Cardiac muscle cell (in vitro differentiated cells and primary cell): ENCODE measurements at places on chromosomes 1 and 21. TPM values are rescaled to one million over a fixed set of nuclear protein-coding genes. Genes with fewer than 3 reads are reported as not detected.

The OPRD1 gene
- polyA plus RNA-seq: 0.02 and 0.13 TPM in 2 replicates

The ICOSLG gene
- polyA plus RNA-seq: 0.30 TPM in 1 of 2 replicates, not detected in the other

The VCAM1 gene
- polyA plus RNA-seq: 443 and 806 TPM in 2 replicates

The KRTAP7-1 gene
- polyA plus RNA-seq: not detected in 2 replicates

The KCNJ9 gene
- 0.09 TPM in 1 of 2 replicates, not detected in the other for polyA plus RNA-seq

The GOLT1A gene
- polyA plus RNA-seq: 2.6 and 2.8 TPM in 2 replicates

The PRELP gene
- polyA plus RNA-seq: 0.26 TPM in 1 of 2 replicates, not detected in the other

The UBE2G2 gene
- polyA plus RNA-seq: 78.7 and 86.4 TPM in 2 replicates

The FNDC5 gene
- polyA plus RNA-seq: 18.0 and 37.4 TPM in 2 replicates

The FCRL5 gene
- not detected in 2 replicates for polyA plus RNA-seq

The PLA2G2C gene
- not detected in 2 replicates for polyA plus RNA-seq

The ZBTB21 gene
- polyA plus RNA-seq: 2.3 and 2.6 TPM in 2 replicates

The LELP1 gene
- not detected in 2 replicates for polyA plus RNA-seq

The HJV gene
- not detected in 2 replicates for polyA plus RNA-seq

The JAK1 gene
- polyA plus RNA-seq: 24.9 and 29.6 TPM in 2 replicates

The KCNJ15 gene
- polyA plus RNA-seq: 0.27 TPM in 1 of 2 replicates, not detected in the other

The CYP2J2 gene
- 3.4 and 7.7 TPM in 2 replicates for polyA plus RNA-seq

The KHDRBS1 gene
- polyA plus RNA-seq: 116 and 152 TPM in 2 replicates

The CD164L2 gene
- 0.35 and 0.62 TPM in 2 replicates for polyA plus RNA-seq

The CD5L gene
- polyA plus RNA-seq: not detected in 2 replicates

The TENT5C gene
- polyA plus RNA-seq: 0.19 and 1.1 TPM in 2 replicates

The LENEP gene
- polyA plus RNA-seq: 0.72 TPM in 1 of 2 replicates, not detected in the other

The GPX7 gene
- 14.4 and 30.5 TPM in 2 replicates for polyA plus RNA-seq

The MFAP2 gene
- 91.4 and 162 TPM in 2 replicates for polyA plus RNA-seq

The GJA9 gene
- polyA plus RNA-seq: not detected in 2 replicates

The CCDC190 gene
- polyA plus RNA-seq: not detected in 2 replicates

The RPTN gene
- not detected in 2 replicates for polyA plus RNA-seq

The FCGR3B gene
- polyA plus RNA-seq: not detected in 2 replicates

The NBPF20 gene
- polyA plus RNA-seq: 0.70 and 1.6 TPM in 2 replicates

The PRDM2 gene
- 19.1 and 32.5 TPM in 2 replicates for polyA plus RNA-seq

The CIART gene
- polyA plus RNA-seq: 19.0 and 20.6 TPM in 2 replicates

The GUCA2B gene
- not detected in 2 replicates for polyA plus RNA-seq

The TSACC gene
- 1.1 and 4.7 TPM in 2 replicates for polyA plus RNA-seq

The KRTAP12-2 gene
- not detected in 2 replicates for polyA plus RNA-seq

The BSDC1 gene
- 56.2 and 56.7 TPM in 2 replicates for polyA plus RNA-seq

The RBP7 gene
- 2.3 and 4.3 TPM in 2 replicates for polyA plus RNA-seq

The PAPPA2 gene
- 1.2 and 1.7 TPM in 2 replicates for polyA plus RNA-seq

The PROX1 gene
- polyA plus RNA-seq: 10.1 and 21.8 TPM in 2 replicates

The AXDND1 gene
- polyA plus RNA-seq: 0.70 and 0.87 TPM in 2 replicates

The ACTN2 gene
- 785 and 814 TPM in 2 replicates for polyA plus RNA-seq

The SPATA45 gene
- 0.52 TPM in 1 of 2 replicates, not detected in the other for polyA plus RNA-seq

The ADARB1 gene
- 9.4 and 11.1 TPM in 2 replicates for polyA plus RNA-seq
